Left ventricle myocardium inferior (tissue), 1 donor: ENCODE measurements at places on chromosomes 1 and 21. TPM values are rescaled to one million over a fixed set of nuclear protein-coding genes. Genes with fewer than 3 reads are reported as not detected.
A peak's percentile ranks its signal among the peaks of the same experiment; 100 is the strongest.

ACKR1 gene
- 10.9 TPM for total RNA-seq

LENEP gene
- total RNA-seq = not detected

FCRL5 gene
- total RNA-seq = not detected

RPS27 gene
- total RNA-seq = 1,061 TPM

ERVH48-1 gene
- total RNA-seq = not detected

DNA sequence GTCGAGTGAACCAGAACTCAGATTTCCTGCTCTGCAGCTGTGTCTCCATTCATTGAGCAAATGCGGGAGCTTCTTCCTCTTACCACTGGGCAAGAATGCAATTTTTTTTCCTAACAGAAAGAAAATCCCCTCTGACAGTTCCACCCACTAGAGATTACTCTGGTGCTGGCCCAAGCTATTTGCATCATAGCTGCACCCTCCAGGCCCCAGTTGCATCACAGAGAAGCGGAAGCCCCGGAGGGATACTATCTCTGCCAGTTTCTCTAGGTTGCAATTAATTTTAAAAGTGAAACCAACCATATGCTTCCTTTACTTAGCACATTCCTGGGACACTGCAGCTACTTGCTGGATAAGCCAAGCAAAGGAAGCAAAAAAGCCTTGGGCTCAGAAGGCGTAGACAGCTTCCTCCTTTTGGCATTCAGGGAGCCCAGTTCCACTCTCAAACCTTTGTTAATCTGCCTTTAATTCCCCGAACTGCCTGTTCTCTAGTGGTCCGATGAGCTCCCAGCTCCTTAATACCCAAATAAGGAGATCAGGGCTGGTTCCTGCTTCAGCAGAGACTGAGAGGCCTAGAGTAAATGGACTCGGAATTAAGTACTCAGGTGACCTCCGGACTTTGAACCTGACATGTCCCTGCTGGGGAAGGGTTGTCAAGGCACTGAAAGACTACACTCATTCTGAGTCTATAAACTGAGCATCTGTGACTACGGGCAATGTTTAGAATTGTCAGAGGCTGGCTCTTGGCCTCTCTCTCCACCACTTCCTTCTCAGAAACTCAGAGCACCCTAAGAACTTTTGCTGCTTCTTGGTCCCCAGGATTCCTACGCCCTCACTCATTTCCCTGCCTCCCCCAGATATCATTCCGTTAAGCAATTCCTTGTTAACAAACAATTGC, 72.5 kb upstream of the TNFSF18 start:
- peak overlapping the region; percentile 86 for H3K27ac ChIP-seq
- H3K36me3 ChIP-seq = no peaks in the 10 kb centered on the region
- peak; percentile 64 for DNase-seq

- no peak for DNase-seq
- H3K36me3 ChIP-seq = peaks cover 17% of the 10 kb centered on the region
- no peaks in the 10 kb centered on the region for H3K27me3 ChIP-seq
- H3K4me3 ChIP-seq = no peak overlapping the region
- H3K27ac ChIP-seq = no peak overlapping the region
Observed at GRCh38 chr1:212401838-212402582, 12.7 kb downstream of the PACC1 start.

DNA sequence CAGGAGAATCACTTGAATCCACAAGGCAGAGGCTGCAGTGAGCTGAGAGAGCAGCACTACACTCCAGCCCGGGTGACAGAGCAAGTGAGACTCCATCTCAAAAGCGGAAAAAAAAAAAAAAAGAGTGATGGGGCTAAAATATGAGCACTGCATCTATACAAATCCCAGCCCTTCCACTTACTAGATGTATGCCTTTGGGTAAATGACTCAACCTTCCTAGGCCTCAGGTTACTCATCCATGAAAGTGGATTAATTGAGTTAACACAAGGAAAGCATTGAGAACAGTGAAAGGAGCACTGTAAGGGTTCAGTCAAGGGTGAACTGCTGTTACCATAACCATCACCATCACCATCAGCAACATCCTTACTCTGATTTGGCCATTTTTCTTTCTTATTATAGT, 226.4 kb upstream of the C8B start:
- H3K27ac ChIP-seq = no peak overlapping the region
- no peak for DNase-seq
- no peak overlapping the region for H3K4me3 ChIP-seq
- H3K36me3 ChIP-seq = no peaks in the 10 kb centered on the region

- no peak for DNase-seq
- H3K4me1 ChIP-seq = peaks cover 52% of the 10 kb centered on the region
- H3K36me3 ChIP-seq = no peaks in the 10 kb centered on the region
- peak overlapping the region; percentile 80 for H3K4me3 ChIP-seq
- peaks cover 14% of the 10 kb centered on the region for H3K27me3 ChIP-seq
Observed at GRCh38 chr1:209673631-209674417, 1.4 kb upstream of the G0S2 start.

DNA sequence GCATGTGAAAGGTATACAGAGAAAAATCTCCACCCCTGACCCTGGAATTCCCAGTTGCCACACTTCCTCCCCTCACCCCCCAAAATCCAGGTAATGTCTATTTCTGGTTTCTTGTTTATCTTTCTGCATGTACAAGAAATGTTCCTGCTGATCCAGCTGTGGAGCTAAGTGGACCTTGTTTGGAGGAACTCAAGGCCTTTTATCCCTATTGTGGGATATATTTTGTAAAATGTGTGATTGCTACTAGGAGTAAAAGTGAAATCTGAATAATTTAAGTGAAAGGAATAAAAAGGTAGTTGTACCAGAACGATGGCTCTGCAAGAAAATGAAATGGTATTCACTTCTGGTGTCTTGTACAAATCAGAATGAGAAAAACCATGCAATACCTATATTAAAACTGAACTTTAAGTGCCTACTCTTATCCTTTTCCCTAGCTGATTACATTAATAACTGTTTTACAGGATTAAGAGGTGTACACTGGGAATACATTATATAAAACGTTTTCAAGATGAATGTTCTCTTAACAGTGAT, 3.0 kb downstream of the SPEN start:
- H3K36me3 ChIP-seq = no peaks in the 10 kb centered on the region
- peaks cover 83% of the 10 kb centered on the region for H3K4me1 ChIP-seq
- H3K27me3 ChIP-seq = no peaks in the 10 kb centered on the region
- DNase-seq = no peak

DNA sequence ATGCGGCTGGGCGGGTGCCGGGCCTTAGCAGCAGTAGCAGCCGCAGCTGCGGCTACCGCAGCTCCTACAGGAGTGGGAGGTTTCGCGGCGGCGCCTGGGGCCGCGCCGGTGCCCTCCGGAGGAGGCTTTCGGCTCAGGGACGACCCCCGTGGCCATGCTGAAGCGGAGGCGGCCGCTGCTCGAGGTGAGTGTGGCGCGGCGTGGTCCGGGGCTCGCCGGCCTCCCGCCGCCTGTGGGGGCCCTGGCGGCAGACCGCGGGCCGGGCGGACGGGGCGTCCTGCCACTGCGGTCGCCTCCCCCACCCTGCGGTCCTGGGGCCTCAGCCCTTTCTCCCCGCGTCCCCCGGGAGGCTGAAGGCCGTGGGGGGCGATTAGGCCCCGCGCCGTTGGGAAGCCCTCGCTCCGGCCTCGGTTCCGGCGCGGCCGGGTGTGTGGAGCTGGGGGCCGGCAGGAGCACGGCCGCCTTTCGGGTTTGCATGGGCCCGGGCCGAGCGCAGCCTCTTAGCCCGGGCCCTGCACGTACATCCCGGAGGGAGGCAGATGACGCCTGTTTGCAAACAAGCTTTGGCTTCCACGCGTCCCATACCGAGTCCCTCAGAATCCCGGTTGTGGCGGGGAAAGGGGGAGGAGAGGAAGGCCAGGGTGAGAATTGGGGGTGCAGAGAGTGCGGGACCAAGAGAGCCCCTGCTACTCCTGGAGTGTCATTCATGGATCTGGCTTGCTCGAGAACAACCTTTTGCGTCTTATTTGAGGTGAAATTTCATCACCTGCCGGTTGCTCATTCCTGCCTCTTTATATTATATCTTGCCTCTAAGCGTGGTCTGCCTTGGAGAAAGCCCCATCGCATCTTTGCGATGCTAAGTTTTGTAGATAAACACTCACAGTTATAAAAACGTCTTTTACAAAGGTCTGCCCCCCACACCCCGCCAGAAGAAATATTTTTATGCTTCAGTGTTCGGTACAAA, 613 bp downstream of the ZFYVE9 start:
- H3K4me1 ChIP-seq = peaks cover 53% of the 10 kb centered on the region
- H3K27ac ChIP-seq = peak overlapping the region; percentile 97
- no peaks in the 10 kb centered on the region for H3K36me3 ChIP-seq
- peak; percentile 40 for DNase-seq
- H3K27me3 ChIP-seq = no peaks in the 10 kb centered on the region
- peak overlapping the region; percentile 95 for H3K4me3 ChIP-seq

- no peaks in the 10 kb centered on the region for H3K36me3 ChIP-seq
- DNase-seq = no peak
- H3K27ac ChIP-seq = no peak overlapping the region
- no peaks in the 10 kb centered on the region for H3K4me1 ChIP-seq
Observed at GRCh38 chr1:33805988-33806387, 57.9 kb upstream of the HMGB4 start.

GRCh38 chr1:115977499-115978258, 1.4 kb downstream of the SLC22A15 start:
- no peaks in the 10 kb centered on the region for H3K36me3 ChIP-seq
- DNase-seq = no peak
- H3K4me1 ChIP-seq = peaks cover 42% of the 10 kb centered on the region
- peak overlapping the region; percentile 81 for H3K4me3 ChIP-seq

- no peak overlapping the region for H3K4me3 ChIP-seq
- DNase-seq = no peak
- peak overlapping the region; percentile 89 for H3K27ac ChIP-seq
- H3K27me3 ChIP-seq = no peaks in the 10 kb centered on the region
- H3K4me1 ChIP-seq = peaks cover 38% of the 10 kb centered on the region
Observed at GRCh38 chr1:111804776-111805175, 49.1 kb downstream of the DDX20 start.

GRCh38 chr1:107100331-107100984, 40.4 kb upstream of the NTNG1 start:
- H3K27me3 ChIP-seq = no peaks in the 10 kb centered on the region
- H3K4me3 ChIP-seq = no peak overlapping the region
- no peak overlapping the region for H3K27ac ChIP-seq
- H3K4me1 ChIP-seq = no peaks in the 10 kb centered on the region
- no peaks in the 10 kb centered on the region for H3K36me3 ChIP-seq
- no peak for DNase-seq

GRCh38 chr1:76065270-76065669, 9.3 kb upstream of the ST6GALNAC3 start:
- H3K4me3 ChIP-seq = no peak overlapping the region
- no peak overlapping the region for H3K27ac ChIP-seq
- no peaks in the 10 kb centered on the region for H3K36me3 ChIP-seq
- DNase-seq = no peak
- no peaks in the 10 kb centered on the region for H3K27me3 ChIP-seq

GRCh38 chr1:33344896-33345560, 24.1 kb upstream of the A3GALT2 start:
- H3K27ac ChIP-seq = peak overlapping the region; percentile 99
- DNase-seq = no peak
- peak overlapping the region; percentile 92 for H3K4me3 ChIP-seq
- H3K27me3 ChIP-seq = no peaks in the 10 kb centered on the region

- DNase-seq = no peak
- no peak overlapping the region for H3K27ac ChIP-seq
- H3K27me3 ChIP-seq = no peaks in the 10 kb centered on the region
- no peaks in the 10 kb centered on the region for H3K36me3 ChIP-seq
Observed at GRCh38 chr1:183583466-183583865, 6.8 kb downstream of the NCF2 start.

- peaks cover 11% of the 10 kb centered on the region for H3K4me1 ChIP-seq
- H3K27ac ChIP-seq = no peak overlapping the region
- no peaks in the 10 kb centered on the region for H3K36me3 ChIP-seq
- DNase-seq = no peak
Observed at GRCh38 chr1:65207317-65207716, 59.3 kb downstream of the AK4 start.

GRCh38 chr1:18091660-18092446, 15.7 kb upstream of the IGSF21 start:
- H3K27me3 ChIP-seq = peaks cover 98% of the 10 kb centered on the region
- no peaks in the 10 kb centered on the region for H3K36me3 ChIP-seq
- H3K4me3 ChIP-seq = no peak overlapping the region
- H3K4me1 ChIP-seq = no peaks in the 10 kb centered on the region
- DNase-seq = no peak

DNA sequence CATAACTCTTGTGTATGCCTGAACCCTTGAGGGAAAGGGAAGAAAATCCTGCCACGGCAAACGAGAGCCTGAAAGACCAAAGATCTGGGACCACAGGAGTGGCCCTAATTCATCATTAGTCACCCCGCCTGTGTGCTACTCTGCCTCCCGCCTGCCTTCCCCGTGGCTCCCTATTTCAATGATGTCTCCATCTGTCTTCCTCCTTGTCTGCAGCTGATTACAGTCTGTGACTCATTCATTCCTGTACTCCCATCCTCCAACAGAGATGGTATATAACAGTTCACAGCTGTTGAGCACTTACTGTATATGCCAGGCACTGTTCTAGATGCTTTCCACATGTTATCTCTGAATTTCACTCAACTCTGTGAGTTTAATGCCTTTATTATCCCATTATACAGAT, 96.6 kb downstream of the SEC16B start:
- peaks cover 50% of the 10 kb centered on the region for H3K27me3 ChIP-seq
- DNase-seq = no peak
- H3K27ac ChIP-seq = no peak overlapping the region
- no peaks in the 10 kb centered on the region for H3K36me3 ChIP-seq
- no peak overlapping the region for H3K4me3 ChIP-seq

DNA sequence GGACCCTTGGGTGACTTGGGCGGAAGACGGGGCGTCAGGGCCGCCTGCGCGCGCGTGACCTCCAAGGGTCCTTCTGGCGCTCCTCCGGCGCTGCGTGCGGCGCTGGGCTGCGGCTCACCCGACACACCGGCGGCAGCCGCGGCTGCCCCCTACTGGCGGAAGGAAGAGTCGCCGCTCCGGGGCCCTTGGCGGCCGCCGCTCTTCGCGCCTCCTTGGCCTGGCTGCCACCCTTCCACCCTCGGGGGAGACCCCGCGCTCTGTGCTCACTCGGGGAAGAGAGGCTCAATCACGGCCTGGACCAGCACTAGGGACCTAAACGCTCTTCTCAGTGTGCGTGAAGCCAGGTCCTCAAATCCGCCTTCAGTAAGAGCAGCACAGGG, 89.7 kb downstream of the DMRTA2 start:
- H3K36me3 ChIP-seq = no peaks in the 10 kb centered on the region
- peak overlapping the region; percentile 39 for H3K27ac ChIP-seq
- peaks cover 12% of the 10 kb centered on the region for H3K4me1 ChIP-seq
